ENCODE measurements at places on chromosomes 4 and X.

GRCh38 chr4:1395941-1396805 is 10.1 kb downstream of the NKX1-1 start:
- no peak for DNase-seq

- no peak for DNase-seq
Observed at GRCh38 chr4:187118602-187119120, 395.0 kb upstream of the FAT1 start.

- no peak for DNase-seq
Observed at GRCh38 chrX:42585842-42586621, 191.9 kb downstream of the PPP1R2C start.

- no peak for DNase-seq
Observed at GRCh38 chr4:147965873-147966272, 234.0 kb downstream of the ARHGAP10 start.

DNA sequence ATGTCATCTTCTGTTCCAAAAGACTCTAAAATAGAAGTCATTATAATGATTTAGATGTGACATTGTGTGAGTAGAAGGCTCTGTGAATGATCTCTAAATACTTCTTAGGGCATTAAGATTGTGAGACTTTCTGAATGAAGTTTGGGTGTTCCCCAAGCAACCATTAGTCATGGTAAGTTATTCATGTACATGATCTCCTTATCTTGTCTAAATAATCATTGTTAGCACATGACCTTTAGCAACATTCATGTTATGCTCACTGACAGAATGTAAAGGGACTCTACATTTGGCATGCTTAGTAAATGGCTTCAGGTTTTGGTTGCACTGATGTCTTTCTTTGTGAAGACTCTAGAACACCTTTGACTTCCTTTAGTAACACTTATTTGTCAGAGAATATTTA is 140.8 kb upstream of the AGA start:
- no peak for DNase-seq

DNA sequence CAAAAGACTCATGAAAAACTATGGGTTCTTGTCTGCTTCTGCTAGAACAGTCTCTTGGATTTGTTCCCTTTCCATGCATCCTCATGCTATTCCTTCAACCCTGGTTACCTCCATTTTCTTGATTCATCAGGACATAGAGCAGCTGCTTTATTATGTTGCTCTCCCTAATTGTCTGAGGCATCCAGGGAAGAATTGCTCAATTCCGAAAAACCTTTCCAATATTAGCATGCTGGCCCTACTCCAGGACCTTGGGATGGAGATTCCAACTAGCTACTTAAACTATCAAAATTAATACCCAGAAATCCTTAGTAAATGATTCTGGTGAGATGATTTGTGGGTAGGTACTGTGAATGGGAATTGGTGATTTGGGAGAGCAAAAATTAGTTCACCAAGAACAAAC is 56.6 kb upstream of the FAM47B start:
- DNase-seq = no peak

DNA sequence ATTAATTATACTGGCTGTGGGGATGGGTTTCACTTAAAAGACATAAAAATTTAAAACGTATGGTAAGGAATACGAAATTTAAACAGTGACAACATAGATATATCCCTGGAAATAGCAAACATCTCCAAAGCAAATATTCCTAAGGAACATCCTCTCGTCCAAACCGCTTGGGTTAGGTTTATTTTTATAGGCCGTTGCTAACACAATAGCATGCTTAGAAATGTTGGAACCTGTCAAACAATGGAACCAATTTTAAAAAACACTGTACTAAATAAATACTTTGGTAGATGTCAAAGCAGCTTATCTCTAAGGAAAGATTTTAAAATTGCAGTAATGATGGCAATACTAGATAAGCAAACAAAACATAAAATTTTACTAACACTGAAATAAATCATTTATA is 45.4 kb downstream of the SEC24D start:
- DNase-seq = no peak

DNA sequence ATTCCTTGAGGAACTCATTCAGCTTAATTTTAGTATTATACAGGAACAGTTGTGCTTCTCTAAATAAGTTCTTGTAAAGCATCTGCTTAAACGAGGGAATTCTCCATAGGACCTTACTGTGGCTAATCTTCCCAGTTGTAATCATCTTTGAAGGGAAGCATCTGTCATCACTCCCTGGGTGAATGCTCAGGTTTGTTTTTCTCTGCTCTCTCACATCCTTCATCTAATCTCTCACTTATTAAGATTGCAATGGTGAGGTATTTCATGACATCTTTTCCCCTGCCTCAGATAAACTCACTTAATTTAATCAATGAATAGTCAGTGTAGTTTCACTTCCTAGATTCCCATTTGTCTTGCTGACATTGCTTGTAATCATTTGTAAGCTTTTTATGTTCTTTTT is 121.8 kb upstream of the ADAMTS3 start:
- no peak for DNase-seq

GRCh38 chr4:154406018-154406795 is 85.4 kb downstream of the DCHS2 start:
- no peak for DNase-seq

All from NCI-H187 (cell line).